Caki2 (cell line): ENCODE measurements at places on chromosomes 2 and 18. TPM values are rescaled to one million over a fixed set of nuclear protein-coding genes. Genes with fewer than 3 reads are reported as not detected.

ANKRD29 gene
- total RNA-seq = 0.17 and 0.71 TPM in 2 replicates

CDK5R2 gene
- 0.78 TPM in 1 of 2 replicates, not detected in the other for total RNA-seq

IL1RN gene
- total RNA-seq = 0.78 and 2.6 TPM in 2 replicates

TUBA4B gene
- total RNA-seq = 0.10 TPM in 1 of 2 replicates, not detected in the other

ALKAL2 gene
- 2.0 TPM in 1 of 2 replicates, not detected in the other for total RNA-seq

ABCG5 gene
- total RNA-seq = 0.14 TPM in 1 of 2 replicates, not detected in the other

AGXT gene
- total RNA-seq = not detected in 2 replicates

MC5R gene
- total RNA-seq = not detected in 2 replicates

PLEKHH2 gene
- total RNA-seq = 7.5 and 8.0 TPM in 2 replicates

DNA sequence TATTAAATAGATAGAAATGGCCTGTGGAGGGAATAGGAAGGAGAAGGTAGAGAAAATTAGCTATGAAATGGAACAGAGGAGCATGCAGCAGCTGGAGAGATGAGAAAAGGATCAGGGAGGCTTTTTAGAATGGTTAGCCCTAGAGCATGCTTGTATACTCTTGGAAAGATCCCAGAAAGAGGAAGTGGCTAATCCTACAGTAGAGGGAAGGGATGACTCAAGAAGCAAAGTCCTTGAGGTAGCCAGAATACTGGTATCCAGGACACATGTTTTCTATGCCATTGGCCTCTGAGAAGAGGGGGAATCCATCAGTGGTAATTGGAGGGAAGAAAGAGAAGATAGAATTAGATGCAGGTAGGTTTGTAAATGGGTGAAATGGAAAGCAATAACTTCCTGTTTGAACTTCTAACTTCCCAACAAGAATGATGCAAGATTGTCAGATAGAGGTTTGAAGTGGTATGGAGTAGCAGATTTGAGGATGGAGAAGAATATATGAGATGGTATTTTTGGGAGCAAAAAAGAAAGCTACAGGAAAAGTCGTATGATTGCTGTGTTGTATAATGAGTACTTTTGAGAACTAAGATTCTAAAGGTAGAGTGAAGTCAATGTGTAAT is 17.1 kb upstream of the OSBPL6 start:
- DNase-seq = no peak

DNA sequence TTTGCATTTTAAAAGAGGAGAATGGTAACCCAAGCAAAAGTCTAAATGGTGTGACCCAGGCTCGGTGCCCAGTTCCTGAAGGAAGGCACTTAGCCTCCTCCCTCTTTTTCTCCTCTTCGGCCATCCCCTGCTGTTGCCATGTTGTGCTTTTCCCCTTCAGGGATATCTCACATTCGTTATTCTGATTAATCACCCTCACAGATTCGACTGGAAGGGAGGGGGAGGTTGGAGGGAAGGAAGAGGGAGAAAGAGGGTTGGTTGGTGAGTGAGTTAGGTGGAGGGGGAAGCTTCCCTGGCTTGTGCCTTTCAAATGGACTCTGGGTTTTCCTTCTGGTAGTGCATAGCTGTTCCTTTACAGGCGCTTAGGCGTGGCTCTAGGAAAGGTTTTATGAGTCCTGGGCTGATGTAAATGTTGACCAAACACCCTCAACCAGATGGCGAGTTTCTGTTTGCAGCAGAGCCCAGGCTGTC is 39.0 kb upstream of the LYPD6B start:
- no peak for DNase-seq

DNA sequence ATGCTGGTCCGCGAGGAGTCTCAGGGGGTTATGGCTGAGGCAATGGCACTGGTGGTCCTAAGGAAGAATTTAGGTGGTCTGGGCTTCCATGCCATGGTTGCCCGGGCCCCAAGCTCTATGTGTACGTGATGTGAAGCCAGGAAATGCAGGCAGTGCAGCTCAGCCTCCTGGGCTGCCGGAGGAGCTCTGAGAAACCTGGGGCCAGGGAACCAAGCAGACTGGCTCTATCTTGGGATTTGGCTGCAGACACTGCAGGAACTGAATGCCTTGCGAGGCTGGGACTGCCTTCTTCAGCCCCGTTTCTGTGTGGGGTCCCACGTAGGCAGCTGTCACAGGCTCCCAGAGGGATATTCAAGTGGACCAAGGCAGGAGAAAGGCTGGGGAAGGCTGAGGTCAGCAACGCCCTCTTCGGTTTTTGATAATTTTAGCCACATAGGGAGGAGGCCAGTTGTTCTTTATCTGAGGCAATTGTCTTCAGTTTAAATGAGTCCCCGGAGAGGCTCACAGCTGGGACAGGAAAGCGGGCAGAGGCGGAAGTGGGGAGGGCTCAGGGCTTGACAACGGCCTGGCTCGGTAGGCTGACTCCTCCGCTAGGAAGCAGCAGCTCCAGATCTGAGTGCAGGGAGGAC is 77.7 kb downstream of the RHOB start:
- no peak for DNase-seq

DNA sequence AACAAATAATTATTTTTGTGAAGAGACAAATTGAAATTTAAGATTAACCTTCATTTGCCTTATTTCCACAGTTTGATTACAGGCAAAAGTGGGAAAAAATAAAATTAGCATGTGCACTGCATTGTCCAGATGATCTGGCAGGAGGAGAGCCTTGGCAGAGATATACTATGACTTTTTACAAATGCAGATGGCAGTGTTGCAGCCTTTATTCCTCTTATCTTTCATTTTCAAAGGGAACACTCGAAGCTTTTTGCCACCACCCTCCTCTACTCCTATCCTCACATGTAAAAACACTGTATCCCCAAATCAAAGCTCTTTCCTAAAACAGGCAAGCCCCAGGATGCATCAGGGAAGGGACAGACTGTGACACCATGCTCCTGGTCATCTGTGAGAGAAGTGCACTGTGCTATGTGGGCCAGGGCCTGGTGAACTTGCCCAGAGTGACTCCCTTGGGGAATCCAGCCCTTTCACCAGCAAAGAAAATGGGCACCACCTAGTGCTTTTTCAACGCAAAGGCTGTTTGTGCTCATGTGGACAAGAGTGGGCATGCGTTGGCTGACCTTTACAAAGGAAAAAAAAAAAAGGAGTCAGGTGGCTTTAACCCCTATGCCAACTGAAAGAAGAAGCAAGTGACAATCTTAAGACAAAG is 74.7 kb upstream of the ETAA1 start:
- peak; percentile 84 for DNase-seq

- DNase-seq = no peak
Observed at GRCh38 chr2:151159109-151159662, 102.5 kb downstream of the RBM43 start.

DNA sequence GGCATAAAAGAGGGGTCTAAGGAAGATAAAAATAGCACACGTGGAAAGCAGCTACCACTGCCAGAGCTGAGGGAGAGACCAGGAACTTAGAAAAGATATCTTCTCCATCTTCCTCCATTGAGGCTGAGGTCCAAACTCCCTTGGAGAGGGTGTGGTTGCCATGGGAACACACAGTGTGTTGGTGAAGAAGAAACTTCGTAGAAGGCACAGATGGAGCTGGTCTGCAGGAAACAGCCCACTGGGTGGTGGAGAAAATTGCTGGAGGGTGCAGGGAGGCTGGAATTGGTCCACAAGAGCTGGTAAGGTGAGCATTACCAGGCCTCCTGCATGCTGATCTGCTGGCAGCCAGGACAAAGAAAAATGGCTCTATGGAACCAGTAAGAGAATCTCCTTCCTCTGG is 191.0 kb downstream of the HRH4 start:
- DNase-seq = no peak

DNA sequence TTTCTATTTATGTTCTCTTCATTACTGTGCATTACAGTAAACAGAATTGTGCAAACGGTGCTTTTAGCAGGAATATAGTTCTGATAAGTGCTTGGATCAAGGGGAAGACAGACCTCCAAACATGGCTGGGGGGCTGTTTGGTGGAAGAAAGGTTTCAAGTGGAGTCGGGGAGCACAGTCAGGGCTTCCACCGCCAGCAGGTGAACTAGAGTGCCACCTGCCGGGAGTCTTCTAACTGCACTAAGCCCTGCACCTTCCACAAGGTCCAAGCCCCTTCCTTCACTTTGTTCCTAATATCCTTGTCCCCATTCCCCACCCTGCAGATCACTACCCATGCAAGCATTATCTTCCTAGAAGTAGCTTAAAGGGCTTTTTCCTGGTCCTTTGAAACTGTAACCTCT is 11.1 kb downstream of the ONECUT2 start:
- DNase-seq = no peak

- DNase-seq = no peak
Observed at GRCh38 chr2:143486976-143487375, 357.8 kb downstream of the ARHGAP15 start.

DNA sequence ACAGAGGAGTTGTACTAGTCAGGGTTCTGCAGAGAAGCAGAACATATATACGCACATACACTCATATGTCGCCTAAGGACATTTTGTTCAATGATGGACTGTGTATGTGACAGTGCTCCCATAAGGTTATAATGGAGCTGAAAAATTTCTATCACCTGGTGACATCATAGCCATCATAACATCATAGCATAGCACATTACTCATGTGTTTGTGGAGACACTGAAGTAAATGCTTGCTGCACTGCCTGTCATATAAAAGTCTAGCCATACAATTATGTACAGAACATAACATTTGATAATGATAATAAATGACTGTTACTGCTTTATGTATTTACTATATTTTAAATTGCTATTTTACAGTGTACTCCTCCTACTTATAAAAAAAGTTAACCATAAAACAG is 83.1 kb downstream of the TSN start:
- no peak for DNase-seq

DNA sequence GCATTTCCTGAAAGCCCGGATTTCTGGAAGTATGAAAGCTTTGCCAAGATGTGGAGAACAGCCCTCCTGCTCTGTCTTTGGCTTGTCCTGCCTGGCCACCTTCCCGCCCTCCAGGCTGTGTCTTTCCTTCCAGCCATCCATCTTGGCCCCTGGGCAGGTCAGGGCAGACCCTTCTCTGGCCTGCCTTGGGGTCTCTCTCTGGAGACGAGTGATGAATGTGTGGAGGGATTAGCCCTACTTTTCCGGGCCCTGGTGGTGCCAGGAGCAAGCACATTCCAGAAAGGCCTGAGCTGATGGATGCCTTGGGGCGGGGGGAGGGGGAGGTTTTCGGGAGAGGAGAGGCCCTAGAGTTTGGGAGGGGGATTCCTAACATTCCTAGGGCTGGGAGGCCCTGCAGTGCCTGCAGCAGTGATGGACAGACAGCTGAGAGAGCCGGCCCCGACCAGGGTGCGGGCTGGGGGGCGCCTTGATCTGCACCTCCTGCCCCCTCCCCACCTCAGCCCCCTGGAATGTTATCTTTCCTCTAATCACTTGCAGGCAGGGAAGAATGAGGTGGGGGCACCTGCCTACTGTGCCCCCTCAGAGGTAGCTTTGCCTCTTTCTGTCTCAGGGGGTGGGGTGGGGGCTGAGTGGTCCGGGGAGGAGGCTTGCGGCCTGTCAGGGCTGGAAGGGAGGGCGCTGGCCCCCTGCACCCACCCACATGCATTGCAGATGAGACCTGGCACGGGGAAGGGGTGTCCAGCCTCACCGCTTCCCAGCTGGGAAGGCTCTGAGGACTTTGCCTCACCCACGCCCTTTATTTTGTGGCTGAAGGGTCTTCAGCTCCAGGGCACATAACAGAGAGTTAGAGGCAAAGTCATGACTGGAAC is 156.2 kb downstream of the DDX1 start:
- no peak for DNase-seq

DNA sequence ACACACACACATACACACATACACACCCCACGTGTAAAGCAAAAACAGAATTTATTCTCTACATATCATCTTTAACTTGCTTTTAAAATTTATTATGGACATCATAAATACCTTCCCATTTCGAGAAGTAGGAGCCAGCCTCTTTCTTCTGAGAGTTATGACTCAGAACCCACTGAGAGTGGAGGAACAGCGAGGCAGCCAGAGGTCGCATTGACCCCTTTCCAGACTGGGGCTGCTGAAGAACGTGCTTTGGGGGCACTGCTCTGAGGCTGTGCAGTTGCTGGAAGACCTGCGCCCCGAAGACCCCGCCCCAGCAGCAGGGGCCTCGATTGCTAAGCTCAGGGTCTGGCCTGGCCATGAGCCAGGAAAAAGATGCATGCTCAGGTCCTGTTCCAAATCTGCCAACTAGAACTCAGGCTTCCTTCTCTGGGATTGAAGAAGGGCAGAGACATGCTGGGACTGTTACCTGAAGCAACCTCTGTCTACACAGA is 133.8 kb upstream of the TWIST2 start:
- DNase-seq = no peak

DNA sequence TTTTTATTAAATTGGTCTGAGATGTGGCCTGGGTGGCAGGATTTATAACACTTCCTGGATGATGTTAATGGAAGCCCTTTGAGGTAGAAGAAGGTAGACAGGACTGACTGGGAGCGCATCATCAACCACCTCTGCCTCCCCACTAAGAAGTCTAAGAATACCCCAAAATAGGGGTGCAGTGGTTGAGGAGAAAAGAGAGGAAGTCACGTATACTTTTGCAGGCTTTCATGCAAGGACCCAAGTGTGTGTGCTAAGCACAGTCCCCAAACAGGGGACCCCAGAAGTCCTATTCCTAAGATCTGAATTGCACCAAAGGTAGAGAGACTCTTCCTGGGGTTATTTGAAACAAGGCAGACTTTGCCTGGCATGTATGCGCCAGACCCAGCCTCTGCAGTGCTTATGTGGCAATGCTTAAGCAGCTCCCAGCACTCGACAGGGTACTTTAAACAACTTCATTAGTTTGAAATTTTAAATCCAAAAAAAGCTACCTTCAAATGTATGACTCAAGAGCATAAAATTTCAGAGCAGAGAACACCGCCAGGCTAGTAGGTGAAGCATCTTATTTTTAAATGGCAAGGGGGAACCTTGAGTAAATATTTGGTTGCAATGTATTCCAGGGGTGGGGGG is 35.3 kb downstream of the BCL2 start:
- no peak for DNase-seq

- no peak for DNase-seq
Observed at GRCh38 chr18:22641958-22642357, 224.2 kb upstream of the CTAGE1 start.

DNA sequence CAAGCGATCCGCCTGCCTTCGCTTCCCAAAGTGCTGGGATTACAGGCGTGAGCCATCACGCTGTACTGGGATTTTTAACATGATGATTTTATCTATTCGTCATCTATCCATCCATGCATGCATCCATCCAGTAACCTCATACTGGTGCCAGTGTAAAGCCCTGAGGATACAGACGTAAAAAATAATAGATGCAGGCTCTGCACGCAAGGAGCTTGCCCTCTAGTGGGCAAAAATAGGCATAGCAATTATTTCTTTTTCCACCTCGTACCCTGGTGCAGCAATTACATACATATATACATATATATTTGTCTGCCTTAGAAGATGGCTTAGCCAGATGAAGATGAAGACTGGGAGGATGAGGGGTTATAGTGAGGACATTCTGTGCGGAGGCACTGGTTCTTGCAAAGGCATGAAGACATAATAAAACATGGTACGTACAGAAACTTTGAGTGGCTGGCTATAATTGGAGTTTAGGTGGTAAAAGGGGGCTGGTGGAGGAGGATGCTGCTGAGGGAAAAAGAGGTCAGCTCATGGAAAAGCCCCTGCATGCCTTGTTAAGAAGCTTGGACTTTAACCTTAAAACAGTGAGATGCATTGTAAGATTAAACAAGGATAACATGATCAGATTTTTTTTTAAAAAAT is 19.6 kb upstream of the RPIA start:
- peak; percentile 61 for DNase-seq
